ENCODE measurements at places on chromosomes 5 and 9.

DNA sequence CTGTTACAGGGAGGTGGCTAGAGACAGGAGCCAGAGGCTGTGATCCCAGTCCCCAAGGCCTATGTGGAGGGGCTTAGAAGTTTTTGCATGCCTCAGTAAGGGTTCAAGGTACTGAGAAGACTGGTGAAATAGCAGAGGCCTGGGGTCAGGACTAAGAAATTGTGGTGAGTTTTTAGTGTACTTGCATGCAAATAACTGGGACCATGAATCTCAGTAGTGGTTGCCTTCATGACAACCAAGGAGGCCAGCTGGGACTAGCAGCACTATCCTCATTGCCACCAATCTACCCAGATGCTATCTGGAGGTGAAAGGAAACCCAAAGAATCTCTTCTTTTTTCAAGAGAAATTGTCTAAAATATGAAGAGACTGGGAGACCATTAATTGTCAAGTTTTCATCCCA is 395.1 kb downstream of the CETN3 start:
- no peak for DNase-seq

GRCh38 chr9:38067859-38068681 is 957 bp downstream of the SHB start:
- DNase-seq, result no peak

DNA sequence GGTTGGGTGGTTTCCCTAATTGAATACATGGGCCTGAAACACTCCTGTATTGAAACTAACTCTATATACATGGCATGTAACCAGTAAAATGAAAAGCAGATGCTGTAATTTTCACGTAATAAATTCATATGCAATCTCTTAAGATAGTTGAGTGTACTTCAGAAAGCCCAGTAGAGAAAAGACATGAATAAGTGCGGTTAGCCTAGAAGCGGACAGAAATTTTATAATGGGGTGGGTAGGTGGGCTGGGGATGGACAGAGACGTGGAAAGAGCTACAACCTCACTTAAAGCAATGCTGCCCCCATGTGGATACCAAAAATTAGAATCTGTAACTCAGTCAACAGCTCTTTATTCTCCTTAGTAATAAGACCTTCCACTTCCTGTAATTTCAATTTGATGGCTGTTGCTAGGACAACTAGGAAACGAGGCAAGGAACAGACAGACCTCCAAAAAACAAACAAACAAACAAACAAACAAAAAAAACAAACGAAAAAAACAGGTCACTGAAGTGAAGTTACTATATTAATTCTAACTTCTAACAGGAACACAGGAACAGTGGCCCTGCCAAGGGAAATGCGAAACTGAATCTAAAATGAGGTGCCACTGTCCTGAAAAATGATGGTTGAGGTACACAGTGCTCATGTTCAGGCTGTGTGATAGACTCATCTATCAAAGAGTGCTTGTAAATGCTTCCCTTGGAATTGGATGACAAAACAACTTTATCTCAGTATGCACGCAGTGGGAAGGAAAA is 103.4 kb upstream of the GNA14 start:
- no peak for DNase-seq

GRCh38 chr9:126617003-126617822 is 3.5 kb downstream of the LMX1B start:
- DNase-seq, result no peak

DNA sequence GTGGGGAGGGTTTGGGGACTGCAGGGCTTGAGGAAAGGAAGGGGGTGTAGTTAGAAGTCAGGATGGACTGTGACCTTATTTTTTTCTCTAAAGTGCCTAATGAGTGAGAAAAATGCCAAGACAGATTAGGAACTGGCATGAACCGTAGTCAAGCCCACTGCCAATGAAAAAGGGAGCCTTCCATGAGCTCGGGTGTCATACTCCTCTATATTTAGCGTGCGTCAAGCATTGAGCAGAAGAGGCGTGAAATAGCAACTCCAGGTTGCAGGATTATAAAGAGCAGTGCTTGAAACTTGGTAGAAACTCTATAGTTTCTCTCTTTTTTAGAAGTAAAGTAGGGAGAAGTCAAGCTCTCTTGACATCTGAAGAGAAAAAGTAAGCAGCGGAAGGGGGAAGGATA is 1.8 kb downstream of the SGCD start:
- DNase-seq, result no peak

DNA sequence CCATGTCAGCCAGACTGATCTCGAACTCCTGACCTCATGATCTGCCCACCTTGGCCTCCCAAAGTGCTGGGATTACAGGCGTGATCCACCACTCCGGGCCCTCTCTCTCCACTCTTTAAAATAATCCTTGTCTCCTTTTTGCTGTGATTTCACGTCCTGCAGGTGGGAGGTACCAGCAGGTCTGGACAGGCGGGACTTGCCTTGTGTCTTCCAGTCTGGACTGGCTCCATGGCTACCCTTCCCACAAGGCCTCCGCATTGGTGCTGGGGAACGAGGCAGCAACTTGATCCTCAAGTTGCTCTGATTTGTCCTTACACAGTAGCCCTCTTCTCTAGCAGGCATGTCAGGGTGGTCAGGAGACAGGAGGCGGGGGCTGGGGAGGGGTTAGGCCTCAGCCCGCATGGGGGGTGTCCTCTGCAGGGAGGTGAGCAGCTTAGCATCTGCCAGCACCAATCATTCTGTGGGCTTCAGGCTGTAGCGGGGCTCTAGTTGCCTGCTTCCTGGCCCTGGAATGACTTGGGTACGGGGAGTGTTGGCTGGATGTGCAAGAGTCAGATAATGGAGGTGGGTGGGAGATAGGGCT is 54.3 kb downstream of the TENT4A start:
- DNase-seq, result no peak

- no peak for DNase-seq
These were observed 71.8 kb upstream of the TTC23L start for GRCh38 chr5:34767180-34767579.

DNA sequence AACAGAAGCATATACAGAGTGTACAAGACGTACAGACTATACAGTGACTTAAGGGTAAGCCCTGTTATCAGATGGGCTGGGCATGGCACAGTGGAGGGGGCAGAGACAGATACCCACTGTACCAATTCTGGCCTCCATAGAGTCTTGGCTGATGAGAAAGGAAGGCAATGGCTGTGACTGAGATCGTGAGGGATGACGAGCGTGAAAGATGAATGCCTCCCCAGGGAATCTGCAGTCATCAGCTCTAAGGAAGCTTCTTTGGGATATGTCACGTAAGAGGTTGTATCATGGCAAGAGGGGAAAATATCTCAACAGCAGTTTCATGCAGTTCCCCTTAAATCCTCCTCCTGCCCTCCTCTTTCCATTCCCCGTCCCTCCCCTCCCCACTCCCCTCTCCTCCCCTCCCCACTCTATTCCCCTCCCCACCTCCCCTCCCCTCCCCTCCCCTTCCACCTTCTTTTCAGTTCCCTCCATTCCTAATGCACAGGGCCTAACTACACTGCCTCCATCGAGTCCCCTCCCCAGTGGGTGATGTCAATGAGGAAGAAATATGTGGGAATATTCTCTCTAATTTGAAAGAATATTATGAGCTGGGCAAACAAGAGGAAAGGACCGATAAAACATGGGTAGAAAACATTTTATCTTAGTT is 226.4 kb upstream of the DAP start:
- DNase-seq, result no peak

- no peak for DNase-seq
These were observed 3.2 kb upstream of the RPP25L start for GRCh38 chr9:34615132-34615531.

GRCh38 chr5:82417776-82418607 is 139.8 kb upstream of the RPS23 start:
- DNase-seq, result no peak

DNA sequence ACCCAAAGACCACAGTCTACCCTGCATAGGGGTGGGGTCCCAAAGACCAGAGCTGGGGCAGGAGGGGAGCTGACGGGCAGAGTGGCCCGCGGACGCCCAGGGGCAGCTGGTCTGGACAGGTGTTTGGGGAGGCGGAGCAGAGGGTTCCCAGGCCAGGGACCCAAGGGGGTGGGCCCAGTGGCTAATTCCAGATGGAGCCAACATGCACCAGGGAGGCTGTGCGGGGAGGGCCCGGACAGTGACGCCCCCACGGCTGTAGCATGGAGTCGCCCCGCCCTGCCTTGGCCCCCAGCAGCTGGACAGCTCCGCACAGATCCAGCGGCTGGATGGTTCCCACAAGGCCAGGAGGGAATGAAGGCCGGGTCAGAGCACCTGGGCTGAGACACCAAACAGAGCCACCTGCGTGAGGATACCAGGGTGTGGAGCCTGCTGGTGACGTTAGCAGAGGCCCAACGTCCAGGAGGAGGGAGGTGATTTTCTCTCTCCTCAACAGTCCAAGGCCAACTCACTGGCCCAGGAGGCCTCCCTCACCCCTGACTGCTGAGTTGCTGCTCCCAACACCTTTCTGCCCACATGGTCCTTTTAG is 55.3 kb upstream of the EGFL7 start:
- no peak for DNase-seq

DNA sequence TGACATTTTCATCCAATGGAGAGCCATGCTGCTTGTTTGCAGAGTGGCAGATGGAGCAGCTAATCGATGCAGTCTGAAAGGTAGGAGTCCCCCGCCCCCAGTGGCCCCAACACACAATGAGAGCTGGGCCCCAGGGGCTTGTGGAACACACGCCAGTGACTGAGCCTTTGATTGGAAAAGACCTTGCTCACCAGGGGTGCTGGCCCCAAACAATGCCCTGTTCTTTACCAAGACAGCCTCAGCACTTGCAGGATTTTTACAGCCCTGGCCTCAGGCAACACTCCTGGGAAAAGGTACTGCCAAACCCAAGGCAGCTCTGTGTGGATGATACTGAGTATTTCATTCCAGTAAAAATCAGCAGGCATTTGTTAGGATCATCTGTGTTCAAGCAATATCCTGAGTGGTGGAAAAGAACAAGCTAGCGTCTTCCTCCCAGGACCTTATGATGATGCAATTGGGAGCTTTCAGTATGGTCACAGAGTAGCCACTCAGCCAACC is 276.8 kb upstream of the CLINT1 start:
- DNase-seq, result no peak

GRCh38 chr9:136044971-136045594 is 50.0 kb downstream of the NACC2 start:
- DNase-seq, result no peak

DNA sequence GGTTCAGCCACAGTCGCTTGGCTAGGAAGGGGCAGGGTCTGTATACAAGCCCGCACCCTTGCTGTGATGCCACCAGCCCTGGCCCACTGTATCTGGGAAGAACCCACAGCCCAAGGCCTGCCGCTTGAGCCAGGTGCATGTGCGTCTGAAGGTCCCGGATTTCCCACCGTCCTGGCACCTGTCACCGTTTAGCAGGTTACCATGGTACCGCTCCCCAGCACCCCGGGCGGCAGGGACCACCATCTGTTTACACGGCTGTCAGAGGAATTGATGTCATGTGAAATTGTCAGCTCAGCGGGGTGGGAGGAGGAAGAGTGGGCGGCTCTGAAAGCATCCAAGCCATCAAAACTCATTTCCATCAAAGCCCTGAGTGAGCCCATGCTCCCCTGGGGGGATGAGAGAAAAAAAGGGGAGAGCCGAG is 92.7 kb downstream of the HRH2 start:
- no peak for DNase-seq

- DNase-seq, result no peak
These were observed 26.4 kb downstream of the NCS1 start for GRCh38 chr9:130198501-130199179.

Data from stimulated activated CD4-positive, alpha-beta T cell treated with anti-CD3 and anti-CD28 coated beads, Interleukin-1b, Interleukin-23, amount 100 ng/mL, for 1 hour (primary cell).